ENCODE measurements at places on chromosomes 16 and 17.

- DNase-seq = no peak
Observed at GRCh38 chr16:2398520-2398919, 30.7 kb upstream of the CCNF start.

- DNase-seq = no peak
Observed at GRCh38 chr16:65083164-65083857, 38.6 kb downstream of the CDH11 start.

DNA sequence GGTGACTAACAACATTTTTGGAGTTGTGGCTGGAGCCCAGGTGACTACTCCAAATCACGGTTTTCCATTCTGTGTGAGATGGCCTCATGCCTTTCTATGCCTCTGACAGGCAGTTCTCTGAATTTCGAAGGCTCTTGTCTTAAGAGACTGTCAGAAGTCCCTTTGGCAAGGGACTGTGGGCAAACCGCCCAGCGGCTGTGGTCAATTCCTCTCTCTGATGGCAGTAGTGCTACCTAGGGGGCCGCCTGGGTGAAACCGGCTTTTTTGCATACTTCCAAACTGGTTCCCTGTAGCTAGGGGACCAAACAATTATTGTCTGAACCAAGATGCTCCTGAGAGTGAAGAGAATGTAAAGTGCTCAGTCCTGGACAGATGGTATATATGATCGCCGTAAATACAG lies 86.3 kb downstream of the SDR42E1 start:
- DNase-seq = no peak

GRCh38 chr17:64685705-64686104 lies 23.6 kb upstream of the SMURF2 start:
- no peak for DNase-seq

- no peak for DNase-seq
Observed at GRCh38 chr17:3385869-3386816, at the start of gene OR3A2. OR3A2 (minus strand) TSS chr17:3386308.

- no peak for DNase-seq
Observed at GRCh38 chr16:73028721-73029361, 19.1 kb downstream of the ZFHX3 start.

GRCh38 chr16:15897834-15898254 lies 9.4 kb upstream of the CEP20 start:
- no peak for DNase-seq

DNA sequence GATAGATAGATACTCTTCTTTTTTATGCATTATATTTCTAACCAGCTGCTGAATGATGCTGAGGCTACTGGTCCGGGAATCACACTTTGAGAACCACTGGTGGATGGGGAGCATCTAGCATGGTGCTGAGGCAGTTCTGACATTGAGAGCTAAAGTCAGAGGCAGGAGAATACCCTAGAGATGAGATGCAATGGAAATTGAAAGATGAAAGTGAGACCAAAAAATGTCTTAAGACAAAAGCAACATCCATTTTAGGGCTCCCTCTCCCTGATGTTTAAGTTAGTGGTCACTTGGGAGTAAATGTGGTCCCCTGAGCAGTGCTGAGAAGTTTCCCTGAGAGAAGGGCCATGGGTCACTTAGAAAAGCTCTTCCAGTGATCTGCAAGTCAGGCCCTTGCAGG lies 6.8 kb downstream of the PCTP start:
- no peak for DNase-seq

Data from large intestine (tissue), 12 donors.